ENCODE measurements at places on chromosomes 11 and 22. TPM values are rescaled to one million over a fixed set of nuclear protein-coding genes. Genes with fewer than 3 reads are reported as not detected.
A peak's percentile ranks its signal among the peaks of the same experiment; 100 is the strongest.

GRCh38 chr22:20223421-20224255, 44.5 kb downstream of the RTN4R start:
- no peak overlapping the region for H3K4me3 ChIP-seq
- no peak for DNase-seq
- H3K4me1 ChIP-seq = no peaks in the 10 kb centered on the region
- no peak overlapping the region for H3K27ac ChIP-seq

- H3K27me3 ChIP-seq = no peaks in the 10 kb centered on the region
- no peaks in the 10 kb centered on the region for H3K36me3 ChIP-seq
- H3K4me1 ChIP-seq = no peaks in the 10 kb centered on the region
- DNase-seq = peak; percentile 82
- no peak overlapping the region for H3K4me3 ChIP-seq
- no peak overlapping the region for H3K27ac ChIP-seq
These were observed 28.8 kb downstream of the IGSF9B start for GRCh38 chr11:133927690-133928627.

GRCh38 chr11:36161572-36161971, 127.7 kb downstream of the COMMD9 start:
- no peak overlapping the region for H3K4me3 ChIP-seq
- peaks cover 20% of the 10 kb centered on the region for H3K4me1 ChIP-seq
- no peaks in the 10 kb centered on the region for H3K27me3 ChIP-seq
- no peak overlapping the region for H3K27ac ChIP-seq

The RAB38 gene
- total RNA-seq = 10.1 TPM

GRCh38 chr11:2172676-2173075, 1.1 kb upstream of the TH start:
- H3K4me1 ChIP-seq = peaks cover 25% of the 10 kb centered on the region
- H3K27ac ChIP-seq = no peak overlapping the region
- no peak overlapping the region for H3K4me3 ChIP-seq
- no peaks in the 10 kb centered on the region for H3K27me3 ChIP-seq
- DNase-seq = no peak

DNA sequence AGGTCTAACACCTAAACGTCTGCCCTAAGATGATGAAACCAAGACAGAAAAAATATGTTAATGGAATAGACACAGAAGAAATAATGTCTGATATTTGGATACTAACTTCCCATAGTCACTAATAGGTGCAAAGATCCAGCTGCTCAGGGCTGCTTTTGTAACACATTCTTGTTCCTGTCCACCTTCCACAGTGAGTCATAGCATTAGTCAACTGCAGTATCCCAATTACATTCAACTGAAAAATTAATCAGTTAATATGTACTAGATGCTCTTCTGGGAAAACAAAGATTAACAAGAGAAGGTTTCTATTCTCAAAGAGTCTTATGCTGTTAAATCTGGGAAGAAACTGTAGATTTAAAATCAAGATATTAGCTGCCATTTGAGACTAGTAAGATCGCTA, 47.6 kb downstream of the HEPHL1 start:
- no peak overlapping the region for H3K4me3 ChIP-seq
- no peak for DNase-seq
- no peaks in the 10 kb centered on the region for H3K4me1 ChIP-seq
- no peaks in the 10 kb centered on the region for H3K36me3 ChIP-seq
- H3K27ac ChIP-seq = no peak overlapping the region

DNA sequence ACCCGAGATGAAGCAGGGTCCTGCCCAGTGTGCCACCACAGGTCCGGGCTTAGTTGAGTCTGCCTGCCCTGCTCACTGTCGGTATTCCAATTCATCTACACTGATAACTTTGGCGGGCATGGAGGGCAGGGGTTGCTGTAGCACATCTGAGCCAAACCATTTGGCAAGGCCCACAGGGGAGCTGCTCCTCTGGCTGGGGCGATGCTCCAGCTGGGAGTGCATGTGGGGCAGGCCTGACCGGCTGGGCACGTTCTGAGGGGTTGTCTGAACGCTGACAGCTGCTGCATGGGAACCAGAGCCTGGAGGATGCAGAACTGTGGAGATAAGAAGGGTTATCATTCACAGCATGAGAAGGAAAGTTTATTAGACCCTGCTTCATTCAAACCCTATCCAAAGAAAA, 40.4 kb downstream of the DRG1 start:
- H3K27me3 ChIP-seq = no peaks in the 10 kb centered on the region
- no peak overlapping the region for H3K27ac ChIP-seq
- no peak overlapping the region for H3K4me3 ChIP-seq
- no peaks in the 10 kb centered on the region for H3K36me3 ChIP-seq
- no peak for DNase-seq
- H3K4me1 ChIP-seq = peaks cover 16% of the 10 kb centered on the region

- H3K4me1 ChIP-seq = peaks cover 3% of the 10 kb centered on the region
- no peak for DNase-seq
- no peaks in the 10 kb centered on the region for H3K36me3 ChIP-seq
- H3K27ac ChIP-seq = peak overlapping the region; percentile 68
- peak overlapping the region; percentile 77 for H3K4me3 ChIP-seq
These were observed 679 bp upstream of the DPP3 start for GRCh38 chr11:66479394-66480116.

GRCh38 chr11:6229911-6230310, 4.5 kb downstream of the FHIP1B start:
- DNase-seq = no peak
- no peaks in the 10 kb centered on the region for H3K36me3 ChIP-seq
- no peak overlapping the region for H3K27ac ChIP-seq
- H3K4me3 ChIP-seq = no peak overlapping the region
- H3K27me3 ChIP-seq = no peaks in the 10 kb centered on the region
- H3K4me1 ChIP-seq = peaks cover 8% of the 10 kb centered on the region

The PANX3 gene
- total RNA-seq = not detected

The GLYATL2 gene
- total RNA-seq = 2.7 TPM

The FAM83F gene
- 0.09 TPM for total RNA-seq

GRCh38 chr11:111393096-111393495, 14.0 kb upstream of the POU2AF1 start:
- H3K27me3 ChIP-seq = no peaks in the 10 kb centered on the region
- no peak overlapping the region for H3K4me3 ChIP-seq
- H3K36me3 ChIP-seq = no peaks in the 10 kb centered on the region
- no peak overlapping the region for H3K27ac ChIP-seq

The AMPD3 gene
- 2.9 TPM for total RNA-seq

DNA sequence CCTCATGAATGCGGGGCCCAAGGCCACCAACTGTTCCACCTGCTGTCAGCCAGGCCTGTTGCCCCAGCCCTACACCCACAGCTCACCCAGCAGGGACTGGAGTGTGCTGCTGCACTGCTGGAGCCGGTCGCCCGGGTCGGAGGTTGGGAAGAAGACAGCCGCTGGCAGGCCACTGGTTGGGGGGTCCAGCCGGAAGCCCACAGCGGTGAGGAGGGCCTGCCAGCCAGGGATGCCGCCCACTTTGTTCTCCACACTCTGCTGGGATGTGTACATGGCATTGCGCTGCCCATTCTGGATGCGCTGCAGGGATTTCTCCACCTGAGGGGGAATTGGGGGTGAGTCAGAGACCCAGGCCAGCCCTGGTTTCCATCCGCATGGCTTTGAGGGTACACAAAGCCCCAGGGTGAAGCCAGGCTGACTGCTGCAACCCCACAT, 74.2 kb upstream of the PITPNB start:
- no peaks in the 10 kb centered on the region for H3K4me1 ChIP-seq
- H3K4me3 ChIP-seq = no peak overlapping the region
- H3K36me3 ChIP-seq = no peaks in the 10 kb centered on the region
- DNase-seq = no peak

The APOBEC3A gene
- not detected for total RNA-seq

GRCh38 chr22:41181349-41182241, 23.5 kb upstream of the L3MBTL2 start:
- no peak for DNase-seq
- H3K27ac ChIP-seq = peak overlapping the region; percentile 21
- H3K4me1 ChIP-seq = no peaks in the 10 kb centered on the region

GRCh38 chr11:128345316-128345715, 242.0 kb downstream of the ETS1 start:
- H3K36me3 ChIP-seq = no peaks in the 10 kb centered on the region
- H3K4me1 ChIP-seq = peaks cover 18% of the 10 kb centered on the region
- H3K4me3 ChIP-seq = no peak overlapping the region
- no peak for DNase-seq
- H3K27me3 ChIP-seq = no peaks in the 10 kb centered on the region

DNA sequence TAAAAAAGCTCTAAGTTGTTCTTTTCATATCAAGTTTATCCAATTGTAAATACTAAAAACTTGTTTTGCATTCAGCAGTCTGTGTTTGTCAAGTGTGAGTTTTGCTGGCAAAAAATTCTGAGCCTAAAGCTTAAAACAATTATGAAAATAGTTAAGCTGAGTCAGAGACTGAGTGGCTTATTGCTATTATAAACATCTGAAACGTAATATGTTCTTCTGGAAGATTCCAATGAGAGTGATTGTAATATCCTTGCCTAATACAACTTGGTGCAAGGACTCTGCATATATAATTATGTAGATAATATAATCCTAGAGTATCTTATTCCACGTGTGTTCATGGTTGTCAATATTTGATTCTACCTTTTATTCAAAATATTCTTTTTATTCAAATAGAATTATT, 14.1 kb upstream of the NUP50 start:
- no peaks in the 10 kb centered on the region for H3K27me3 ChIP-seq
- H3K27ac ChIP-seq = no peak overlapping the region
- no peaks in the 10 kb centered on the region for H3K36me3 ChIP-seq
- no peak for DNase-seq
- no peak overlapping the region for H3K4me3 ChIP-seq
- H3K4me1 ChIP-seq = no peaks in the 10 kb centered on the region

GRCh38 chr11:12133547-12134235, 23.3 kb downstream of the MICAL2 start:
- no peak overlapping the region for H3K27ac ChIP-seq
- DNase-seq = no peak
- no peaks in the 10 kb centered on the region for H3K27me3 ChIP-seq
- H3K36me3 ChIP-seq = no peaks in the 10 kb centered on the region

- DNase-seq = peak; percentile 81
- no peak overlapping the region for H3K4me3 ChIP-seq
- H3K4me1 ChIP-seq = peaks cover 29% of the 10 kb centered on the region
- no peak overlapping the region for H3K27ac ChIP-seq
- H3K36me3 ChIP-seq = no peaks in the 10 kb centered on the region
These were observed 23.5 kb upstream of the TH start for GRCh38 chr11:2194877-2195755.

- H3K4me1 ChIP-seq = no peaks in the 10 kb centered on the region
- no peak overlapping the region for H3K4me3 ChIP-seq
- no peak overlapping the region for H3K27ac ChIP-seq
- no peaks in the 10 kb centered on the region for H3K27me3 ChIP-seq
These were observed 5.0 kb downstream of the SLC5A1 start for GRCh38 chr22:32048069-32048468.

- H3K4me3 ChIP-seq = no peak overlapping the region
- no peak overlapping the region for H3K27ac ChIP-seq
- H3K36me3 ChIP-seq = no peaks in the 10 kb centered on the region
- no peaks in the 10 kb centered on the region for H3K4me1 ChIP-seq
These were observed 14.6 kb upstream of the POLD3 start for GRCh38 chr11:74577624-74578396.

GRCh38 chr22:27397954-27398342, 403.6 kb downstream of the MN1 start:
- DNase-seq = no peak
- no peaks in the 10 kb centered on the region for H3K4me1 ChIP-seq
- H3K27ac ChIP-seq = no peak overlapping the region
- no peak overlapping the region for H3K4me3 ChIP-seq
- no peaks in the 10 kb centered on the region for H3K36me3 ChIP-seq

The KRTAP5-9 gene
- not detected for total RNA-seq

- H3K27me3 ChIP-seq = no peaks in the 10 kb centered on the region
- no peak overlapping the region for H3K4me3 ChIP-seq
- H3K4me1 ChIP-seq = peaks cover 20% of the 10 kb centered on the region
- H3K27ac ChIP-seq = no peak overlapping the region
These were observed 7.9 kb downstream of the SC5D start for GRCh38 chr11:121300313-121300971.

The SAA4 gene
- total RNA-seq = not detected

The TBX10 gene
- total RNA-seq = not detected

DNA sequence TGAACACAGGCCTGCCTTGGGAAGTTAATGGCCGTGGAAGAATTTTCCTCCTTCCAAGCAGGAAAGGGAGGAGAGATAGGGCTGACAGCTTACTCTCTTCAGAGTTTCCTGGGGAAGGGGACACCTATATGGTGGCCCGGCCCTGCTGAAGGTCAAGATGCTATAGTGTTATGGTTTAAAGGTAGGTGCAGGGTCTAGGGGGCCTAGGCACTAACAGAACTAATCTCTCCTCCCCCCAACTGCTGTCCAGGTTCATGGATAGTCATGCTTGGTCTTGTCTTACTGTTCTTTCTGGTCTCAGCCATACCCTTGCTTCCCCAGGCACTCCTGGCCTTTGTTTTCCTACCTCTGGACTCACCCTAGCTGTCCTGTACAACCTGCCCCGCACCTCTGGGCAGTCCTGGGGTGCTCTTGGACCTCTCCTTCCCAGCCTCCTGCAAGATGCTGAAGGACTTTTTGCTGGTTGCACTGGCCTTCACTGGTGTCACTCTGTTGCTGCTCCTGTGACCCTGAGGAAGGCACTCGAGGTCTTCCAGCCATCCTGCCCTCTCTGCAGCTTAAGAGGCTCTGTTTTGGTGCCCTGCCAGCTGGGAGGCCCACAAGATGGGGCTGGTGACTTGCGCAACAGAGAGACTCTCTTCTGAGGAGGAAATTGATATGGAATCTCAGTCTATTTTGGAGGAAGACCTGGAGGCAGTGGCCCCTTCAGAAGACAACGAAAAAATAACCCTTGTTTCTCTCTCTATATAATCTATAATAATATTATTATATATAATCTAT, 17.9 kb downstream of the SEC14L3 start:
- peak; percentile 50 for DNase-seq
- H3K4me3 ChIP-seq = no peak overlapping the region
